ENCODE measurements at places on chromosomes 7 and 10.

DNA sequence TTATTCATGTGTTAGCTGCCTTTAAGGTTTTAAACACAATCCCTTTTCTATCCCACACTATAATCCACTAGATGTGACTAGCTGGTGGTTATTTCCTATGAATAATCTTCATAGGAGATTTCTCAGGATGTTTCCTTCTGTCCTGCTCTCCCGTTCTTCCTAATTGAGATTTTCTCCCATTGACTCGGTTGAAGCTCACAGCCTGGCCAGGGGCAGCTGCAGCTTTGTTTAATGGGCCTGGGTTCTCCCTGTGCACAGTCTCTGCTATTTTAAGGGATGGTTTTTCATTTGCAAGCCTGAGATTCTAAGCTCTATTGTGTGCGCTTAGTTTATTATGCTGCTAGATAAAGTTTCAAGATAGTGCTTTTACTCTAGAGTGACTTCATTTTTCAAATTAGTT is 283.4 kb upstream of the AOAH start:
- DNase-seq, result no peak

GRCh38 chr7:158325530-158326381 is 261.9 kb downstream of the PTPRN2 start:
- no peak for DNase-seq

- no peak for DNase-seq
Observed at GRCh38 chr10:2117641-2118040, 380.3 kb upstream of the ADARB2 start.

- no peak for DNase-seq
Observed at GRCh38 chr7:74575083-74575784, 82.3 kb upstream of the GTF2I start.

DNA sequence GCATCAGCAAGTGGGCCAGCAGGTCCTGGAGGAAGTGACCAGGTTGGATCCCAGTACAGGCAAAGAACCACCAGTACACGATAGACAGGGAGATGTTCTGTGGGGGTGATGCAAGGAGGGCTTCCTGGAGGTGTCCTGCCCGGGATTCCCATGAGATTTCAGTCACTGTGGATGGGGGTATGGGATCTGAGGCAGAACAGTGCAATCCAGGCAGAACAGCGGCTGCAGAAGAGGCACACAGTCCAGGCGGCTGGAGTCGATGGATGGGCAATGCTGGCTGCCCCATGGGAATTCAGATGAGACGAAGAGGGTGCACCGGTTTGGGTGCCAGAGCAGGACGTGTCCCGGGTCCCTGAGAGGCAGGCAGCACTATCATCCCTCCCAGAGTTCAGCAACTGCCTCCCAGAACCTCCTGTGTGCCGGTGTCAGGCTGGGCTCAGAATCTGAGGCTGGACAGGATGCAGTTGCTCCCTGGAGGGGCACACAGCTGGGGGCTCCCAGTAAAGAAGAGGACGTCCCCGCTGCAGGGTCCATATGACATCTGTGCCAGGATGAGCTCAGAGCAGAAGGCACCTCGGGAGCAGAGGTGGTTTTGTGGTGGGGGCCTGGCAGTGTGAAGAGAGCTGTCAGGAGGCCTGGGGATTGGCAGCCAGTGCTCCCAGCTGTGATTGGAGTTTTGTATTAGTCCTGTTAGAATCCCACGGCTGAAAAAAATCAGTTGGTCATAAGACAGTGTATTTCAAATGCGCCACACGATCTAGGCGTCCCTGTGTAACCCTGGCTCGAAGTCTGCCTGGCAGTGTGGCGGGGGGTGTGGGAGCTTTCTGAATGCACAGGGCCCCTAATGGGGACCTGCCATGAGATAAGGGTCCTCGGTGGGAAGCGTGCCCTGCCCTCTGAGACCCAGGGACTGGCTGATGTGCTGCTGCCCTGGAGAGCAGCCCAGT is 3.2 kb downstream of the KNDC1 start:
- DNase-seq, result no peak

DNA sequence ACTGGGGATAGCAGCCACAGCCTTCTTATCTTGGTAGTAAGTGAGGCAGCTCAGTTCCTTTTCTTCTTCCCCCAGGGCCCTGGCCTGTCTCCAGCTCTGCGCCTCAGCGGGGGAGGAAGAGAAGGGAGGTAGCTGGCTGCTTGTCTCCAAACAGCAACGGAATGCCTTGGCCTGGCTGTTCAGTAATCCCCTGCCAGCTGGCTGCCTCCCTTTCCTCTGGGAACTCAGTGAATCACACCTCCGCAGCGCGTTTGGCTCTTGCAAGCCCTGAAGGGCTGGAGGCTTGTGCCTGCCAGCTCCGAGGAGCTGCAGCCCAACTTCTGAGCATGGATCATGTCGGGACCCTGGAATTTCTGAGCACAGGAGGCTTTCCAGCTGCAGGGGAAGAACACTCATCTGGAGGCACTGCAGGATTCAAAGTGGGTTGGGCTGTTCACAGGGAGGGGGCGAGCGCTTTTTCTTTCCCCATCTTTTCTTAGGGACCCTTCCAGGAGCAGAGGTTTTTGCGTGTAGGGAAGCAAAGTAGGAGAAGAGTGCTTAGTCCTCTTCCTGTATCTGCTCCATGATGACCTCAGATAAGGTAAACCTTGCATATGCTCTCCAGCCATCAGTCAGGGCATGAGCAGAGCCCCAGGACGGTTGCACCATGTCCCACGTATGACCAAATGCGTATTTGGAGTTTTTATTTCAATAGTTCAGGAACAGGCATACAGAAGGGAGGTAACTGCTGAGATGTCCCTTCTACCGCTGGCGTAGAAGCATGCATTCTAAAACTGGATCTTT is 253.2 kb upstream of the INHBA start:
- DNase-seq, result no peak

- DNase-seq, result no peak
Observed at GRCh38 chr10:72611783-72612182, 14.1 kb downstream of the MICU1 start.

- DNase-seq, result no peak
Observed at GRCh38 chr10:114418109-114418508, 13.8 kb upstream of the AFAP1L2 start.

DNA sequence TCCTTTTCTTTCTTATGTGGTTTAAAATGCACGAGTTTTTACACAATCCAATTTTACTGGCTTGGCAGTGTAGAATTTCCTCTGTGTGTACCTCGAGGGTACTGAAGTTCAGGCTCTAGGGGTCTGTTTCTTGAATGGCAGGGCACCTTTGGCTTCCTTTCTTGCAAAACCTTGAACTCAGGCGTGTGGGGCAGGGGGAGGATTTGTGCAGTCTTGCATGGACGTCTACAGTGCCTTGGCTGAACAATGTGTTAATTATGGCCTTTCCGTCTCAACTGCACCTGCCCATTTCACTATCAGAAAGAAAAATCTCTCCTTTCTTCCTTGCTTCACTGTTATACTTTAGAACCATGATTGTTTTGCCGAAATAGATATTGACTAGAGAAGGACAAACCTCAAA is 570.9 kb downstream of the INHBA start:
- no peak for DNase-seq

- no peak for DNase-seq
Observed at GRCh38 chr7:97018791-97019531, 5.7 kb downstream of the DLX5 start.

DNA sequence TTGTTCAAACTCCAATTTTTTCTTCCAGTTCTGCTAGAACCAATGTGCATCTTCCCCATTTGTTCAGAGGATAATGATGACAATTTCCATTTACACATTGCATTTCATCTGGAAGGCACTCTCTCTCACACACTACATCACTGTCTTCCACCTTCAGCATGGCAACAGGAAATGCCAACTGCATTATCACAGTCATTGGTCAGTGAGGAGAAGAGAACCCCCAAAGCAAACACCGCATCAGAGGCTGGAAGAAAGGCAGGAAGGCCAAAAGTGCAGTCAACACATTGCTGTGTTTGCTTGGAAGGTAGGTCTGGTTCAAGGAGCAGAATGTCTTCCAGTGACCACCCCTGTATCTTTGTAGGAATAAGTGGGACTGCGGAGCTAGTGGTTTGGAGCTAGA is 192.2 kb upstream of the RHOBTB1 start:
- no peak for DNase-seq

- DNase-seq, result no peak
Observed at GRCh38 chr10:130763491-130763890, 548.0 kb downstream of the TCERG1L start.

DNA sequence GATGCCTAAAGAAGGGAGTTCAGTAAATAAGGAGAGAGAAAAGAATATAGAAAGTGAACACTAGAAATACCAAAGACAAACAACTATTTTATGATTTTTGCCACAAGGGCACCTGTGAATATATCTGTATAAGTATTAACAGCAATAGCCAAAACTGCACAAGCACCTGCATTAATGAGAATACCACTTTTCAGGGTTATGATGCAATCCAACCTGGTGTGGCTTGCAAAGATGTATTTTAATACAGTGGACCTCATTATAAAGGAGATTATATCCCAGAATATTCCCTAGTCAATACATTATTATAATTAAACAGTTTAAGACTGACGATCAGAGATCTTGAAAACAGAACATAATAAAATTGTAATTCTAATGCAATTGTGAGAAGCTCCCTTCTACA is 4.0 kb downstream of the BRAF start:
- no peak for DNase-seq

DNA sequence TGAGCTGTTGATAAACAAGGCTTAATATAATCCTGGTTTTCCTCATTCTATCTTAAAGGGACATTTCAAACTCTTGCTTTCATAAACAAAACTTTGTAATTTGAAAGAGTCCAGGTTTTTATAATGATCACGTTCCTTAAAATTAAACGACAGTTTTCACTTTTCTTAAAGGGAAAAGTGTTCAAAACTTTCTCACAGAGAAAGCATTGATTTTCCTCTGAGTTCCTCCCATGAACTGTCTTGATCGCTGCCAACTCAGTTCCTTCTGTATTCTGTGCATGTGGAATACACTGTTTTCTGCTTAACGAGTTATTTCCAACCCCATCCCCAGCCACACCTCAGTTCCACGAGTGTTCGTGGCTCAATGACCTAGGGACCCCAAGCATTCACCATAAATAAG is 2.4 kb upstream of the C7orf33 start:
- DNase-seq, result no peak

DNA sequence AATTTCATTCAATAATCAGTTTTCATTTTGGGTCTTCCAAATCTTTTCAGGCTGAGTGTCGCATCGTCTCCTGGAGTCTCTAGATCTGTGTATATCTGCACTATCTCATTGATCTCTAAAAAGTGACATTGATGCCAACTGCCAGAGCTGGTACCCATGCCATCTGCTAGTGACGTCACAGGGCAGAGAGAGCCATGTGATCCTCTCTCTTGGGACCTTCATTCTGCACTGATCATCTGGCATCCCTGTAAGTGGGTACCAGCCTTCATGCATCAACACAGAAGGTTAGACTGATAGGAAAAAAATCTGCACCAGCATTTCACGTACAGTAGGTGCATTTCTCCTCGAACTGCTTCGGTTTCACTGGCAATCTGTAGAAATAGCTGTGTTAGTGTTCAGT is at the start of gene NEUROD6:
NEUROD6 (minus strand) TSS at position 124 of the 400 bp plus-strand sequence. CDS start 1,458 bp downstream, outside the sequence.
- DNase-seq, result no peak

GRCh38 chr10:78805176-78805575 is 263.6 kb upstream of the ZMIZ1 start:
- DNase-seq, result no peak
